ENCODE measurements at places on chromosomes 3 and 15.

DNA sequence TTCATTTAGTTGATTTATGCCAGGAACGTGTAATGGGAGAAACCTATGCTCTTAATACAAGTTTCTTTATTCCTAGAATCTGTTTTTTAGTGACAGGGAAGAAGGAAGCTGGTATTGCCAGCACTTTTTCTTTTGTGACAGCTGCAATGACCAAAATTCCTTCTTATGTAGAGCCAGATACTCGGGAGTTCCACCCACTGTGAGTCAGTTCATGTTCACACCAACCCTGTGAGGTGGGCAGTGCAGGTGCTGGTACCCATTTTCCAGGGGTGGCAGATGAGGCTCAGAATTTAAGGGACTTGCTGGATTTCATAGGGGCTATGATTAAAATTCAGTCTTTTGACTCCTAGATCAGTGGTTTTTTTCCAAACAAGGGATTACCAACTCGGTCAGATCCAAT is 34.7 kb downstream of the OXNAD1 start:
- DNase-seq: no peak

GRCh38 chr15:77784361-77785292 is 151.9 kb upstream of the LINGO1 start:
- peak; percentile 6 for DNase-seq

DNA sequence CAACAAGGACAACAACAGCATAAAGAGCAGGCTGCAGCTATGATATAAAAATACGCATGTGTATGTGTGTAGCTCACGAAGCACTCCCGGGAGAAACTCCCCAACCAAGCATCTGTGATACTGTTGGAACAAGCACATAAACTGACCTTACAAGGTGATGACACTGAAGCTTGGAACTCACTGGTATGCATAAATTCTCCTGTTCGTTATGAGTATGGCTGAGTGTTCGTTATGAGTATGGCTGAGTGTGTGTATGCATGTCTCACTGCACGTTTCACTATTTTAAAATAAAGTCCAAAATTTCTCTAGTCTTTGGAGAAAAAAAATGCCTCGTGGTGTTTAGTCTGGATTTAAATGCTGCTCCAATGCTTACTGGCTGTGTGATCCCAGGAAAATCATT is 256.8 kb downstream of the RORA start:
- peak; percentile 93 for DNase-seq

DNA sequence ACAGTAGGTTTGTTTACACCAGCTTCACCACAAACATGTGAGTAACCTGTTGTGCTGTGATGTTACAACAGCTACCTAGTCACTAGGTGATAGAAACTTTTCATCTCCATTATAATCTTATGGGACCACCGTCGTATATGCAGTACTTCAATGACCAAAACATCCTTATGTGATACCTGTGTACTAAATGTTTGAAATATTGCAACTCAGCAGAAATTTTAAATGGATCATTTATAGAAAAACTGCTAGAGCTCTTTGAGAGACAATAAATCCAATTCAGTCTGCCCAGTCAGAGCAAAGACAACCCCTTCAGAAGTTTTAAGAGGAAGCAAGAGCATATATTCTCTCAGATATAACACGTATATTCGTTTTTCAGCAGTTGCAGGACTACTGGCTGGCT is 73.4 kb downstream of the THBS1 start:
- no peak for DNase-seq

DNA sequence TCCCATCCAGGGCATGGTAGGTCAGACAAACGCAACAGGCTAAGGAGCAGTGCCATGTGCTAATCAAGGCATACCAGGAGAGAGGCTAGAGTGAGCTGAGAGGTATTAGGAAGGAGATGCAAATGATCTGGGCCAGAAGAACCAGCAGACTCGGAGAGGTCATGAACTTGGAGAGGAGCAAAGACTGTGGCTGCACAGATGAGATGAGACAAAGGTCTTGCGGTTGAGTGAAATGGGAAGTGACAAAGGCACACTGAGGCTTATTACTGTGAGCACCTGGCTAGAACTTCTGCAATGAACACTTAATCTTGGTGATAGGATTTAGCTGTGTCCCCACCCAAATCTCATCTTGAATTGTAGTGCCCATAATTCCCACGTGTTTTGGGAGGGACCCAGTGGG is 380.2 kb downstream of the ULK4 start:
- DNase-seq: no peak

DNA sequence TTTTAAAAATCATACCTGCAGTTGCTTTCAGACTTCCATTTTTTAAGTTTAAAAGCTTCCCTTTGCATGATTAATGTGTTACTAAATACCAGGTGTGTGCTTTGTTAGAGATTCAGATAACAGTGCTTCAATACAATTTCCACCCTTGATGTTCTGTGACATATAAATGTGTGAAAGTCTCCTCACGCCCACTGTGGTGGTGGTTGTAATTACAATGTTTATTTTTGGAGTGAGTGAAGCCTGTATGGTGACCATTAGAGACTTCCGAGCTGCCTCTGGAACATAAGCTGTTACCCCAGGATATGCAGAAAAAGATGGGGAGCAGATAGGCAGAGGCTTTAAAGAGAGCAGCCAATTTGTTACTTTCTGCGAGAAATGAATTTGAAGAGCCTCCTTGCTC is 57.2 kb downstream of the P3H2 start:
- no peak for DNase-seq

DNA sequence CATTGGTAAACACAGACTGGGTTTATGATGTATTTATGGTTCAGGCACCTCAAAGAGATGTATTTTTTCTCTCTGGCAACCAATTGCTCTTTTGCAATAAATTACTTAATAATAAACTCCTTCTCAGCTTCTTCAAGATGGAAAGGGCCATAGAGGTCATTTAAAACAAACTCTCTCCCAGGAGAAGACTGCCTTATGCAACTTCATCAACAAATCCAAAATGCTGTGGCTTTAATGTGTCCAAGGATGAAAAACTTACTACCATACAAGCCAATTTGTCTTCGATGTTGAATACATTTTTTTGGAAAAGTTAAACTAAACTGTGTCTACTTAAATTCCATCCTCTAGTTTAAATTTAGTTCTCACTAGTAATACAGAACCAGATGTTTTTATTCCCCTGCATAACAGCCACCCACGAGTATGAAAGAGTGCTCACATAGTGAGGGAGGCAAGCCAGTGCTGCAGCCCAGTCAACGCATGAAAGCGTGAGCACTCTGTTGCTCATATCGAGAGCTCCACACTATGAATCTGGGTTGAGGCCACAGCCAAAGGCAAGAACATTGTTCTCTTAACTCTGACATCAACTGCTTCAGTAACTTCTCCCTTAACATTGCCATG is 761.3 kb upstream of the GRM7 start:
- no peak for DNase-seq

DNA sequence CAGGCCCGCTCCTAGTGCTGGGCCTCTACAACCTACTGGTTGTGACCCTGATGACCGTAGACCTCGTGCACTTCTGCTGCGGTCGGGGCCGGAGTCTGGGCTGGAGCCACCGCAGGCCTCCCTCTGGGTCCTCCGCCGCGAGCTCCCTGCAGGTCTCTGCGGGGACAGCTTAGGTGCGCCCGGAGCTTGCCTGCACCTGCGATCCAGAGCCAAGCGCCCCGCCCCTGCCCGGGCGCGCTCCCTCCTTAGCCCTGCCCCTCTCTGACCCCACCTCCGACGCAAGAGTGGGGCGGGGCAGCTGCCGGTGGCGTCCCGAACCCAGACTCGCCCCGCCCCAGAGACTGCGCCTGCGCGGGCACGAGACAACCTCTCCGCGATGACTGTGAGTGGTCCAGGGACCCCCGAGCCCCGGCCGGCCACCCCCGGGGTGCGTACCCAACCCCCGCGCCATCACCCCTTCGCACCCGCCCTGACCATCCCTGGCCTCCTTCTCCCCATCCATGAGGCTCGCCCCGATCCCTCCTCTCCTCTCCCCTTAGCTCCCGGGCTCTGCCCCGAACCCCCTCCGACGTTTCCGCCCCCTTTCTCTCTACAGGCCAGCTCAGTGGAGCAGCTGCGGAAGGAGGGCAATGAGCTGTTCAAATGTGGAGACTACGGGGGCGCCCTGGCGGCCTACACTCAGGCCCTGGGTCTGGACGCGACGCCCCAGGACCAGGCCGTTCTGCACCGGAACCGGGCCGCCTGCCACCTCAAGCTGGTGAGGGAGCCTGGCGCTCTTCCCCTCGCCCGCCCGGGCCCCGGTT is at the start of gene UNC45A:
TSS of gene UNC45A (plus strand) at position 337 of the 803 bp plus-strand sequence. CDS start at position 377, 40 bp downstream.
- peak; percentile 73 for DNase-seq

GRCh38 chr3:42752961-42753360 is 20.1 kb downstream of the CCDC13 start:
- no peak for DNase-seq

- no peak for DNase-seq
Observed at GRCh38 chr15:40130799-40131502, 22.3 kb upstream of the BMF start.

DNA sequence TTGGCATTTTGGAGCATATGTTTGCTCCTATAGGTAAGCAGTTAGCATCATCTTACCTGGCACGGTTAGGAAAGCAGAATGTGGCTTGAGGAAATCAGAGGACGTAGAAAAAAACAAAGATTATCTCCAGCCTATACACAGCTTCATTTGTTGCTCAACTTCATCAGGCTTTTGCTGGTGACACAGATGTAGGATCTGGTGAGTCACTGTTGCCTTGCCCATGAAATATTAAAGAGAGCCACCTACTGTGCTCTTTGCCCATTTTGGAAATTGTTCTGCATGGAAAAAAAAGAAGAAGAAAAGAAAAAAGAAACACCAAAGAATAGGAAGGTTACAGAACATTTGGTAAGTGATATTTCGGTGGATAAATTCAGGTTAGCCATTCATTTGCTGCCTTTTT is 3.8 kb downstream of the IL1RAP start:
- peak; percentile 59 for DNase-seq

- peak; percentile 73 for DNase-seq
Observed at GRCh38 chr15:39471785-39472574, 108.9 kb upstream of the THBS1 start.

DNA sequence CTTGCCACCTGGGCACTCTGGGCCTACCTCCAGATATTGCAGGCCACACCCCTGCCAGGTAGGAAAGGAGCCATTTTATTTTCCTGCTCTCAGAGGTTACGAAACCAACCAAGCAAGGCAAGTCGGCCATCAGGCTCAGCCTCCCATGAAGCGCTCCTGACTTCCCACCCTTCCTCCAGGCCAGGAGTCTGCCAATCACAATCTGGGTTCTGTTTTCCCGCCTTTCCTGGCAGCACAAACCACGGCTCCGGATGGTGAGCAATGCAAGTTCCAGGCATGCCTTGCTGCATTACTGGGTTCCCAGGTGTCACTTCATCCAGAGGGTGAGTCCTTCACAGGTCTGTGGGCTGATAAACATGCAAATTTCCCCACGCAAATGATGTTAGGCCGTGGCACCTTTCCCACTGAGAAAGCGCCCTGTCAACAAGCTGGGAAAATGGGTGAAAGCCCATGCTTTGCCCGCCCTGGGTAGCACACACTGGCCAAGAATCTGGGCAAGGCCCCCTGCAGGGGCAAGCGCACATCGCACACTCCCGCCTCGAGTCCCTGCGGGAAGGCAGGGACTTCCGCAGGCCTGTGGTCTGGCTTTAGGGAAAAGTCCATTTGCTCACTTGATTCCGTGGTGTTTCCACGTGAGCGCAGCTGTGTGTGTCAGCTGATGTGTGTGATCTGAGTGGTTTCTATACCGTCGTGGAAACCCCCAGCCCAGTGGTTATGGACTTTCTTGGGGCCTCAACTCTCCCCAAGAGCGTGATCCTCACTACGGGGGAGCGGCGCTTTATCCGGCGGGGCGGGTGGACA is 61.6 kb upstream of the RYK start:
- peak; percentile 69 for DNase-seq

GRCh38 chr3:38602576-38603250 is 46.8 kb downstream of the SCN5A start:
- DNase-seq: no peak

Measured in AG10803 (cell line).